ENCODE measurements at places on chromosomes 16 and 17.

DNA sequence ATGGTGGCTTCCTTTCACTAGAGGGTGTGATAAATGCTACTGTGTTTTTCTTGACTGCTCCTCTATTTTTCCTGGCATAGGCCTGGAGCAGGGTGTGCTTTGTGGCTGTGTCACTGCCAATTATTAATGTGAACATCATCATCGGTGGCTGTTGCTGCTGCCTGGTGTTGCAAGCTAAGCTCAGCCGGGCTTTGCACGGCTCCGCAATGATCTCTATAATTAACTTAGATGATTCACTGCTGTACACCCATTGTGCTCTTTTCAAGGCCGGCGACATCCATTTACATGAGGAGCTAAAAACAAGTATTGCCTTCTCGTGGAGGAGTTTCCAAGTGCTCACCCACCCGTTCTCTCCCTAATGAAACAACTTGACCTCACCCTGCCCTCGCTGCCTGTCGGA, 160.1 kb upstream of the IRX3 start:
- DNase-seq: no peak

GRCh38 chr16:52580488-52580887, 33.5 kb upstream of the TOX3 start:
- no peak for DNase-seq

DNA sequence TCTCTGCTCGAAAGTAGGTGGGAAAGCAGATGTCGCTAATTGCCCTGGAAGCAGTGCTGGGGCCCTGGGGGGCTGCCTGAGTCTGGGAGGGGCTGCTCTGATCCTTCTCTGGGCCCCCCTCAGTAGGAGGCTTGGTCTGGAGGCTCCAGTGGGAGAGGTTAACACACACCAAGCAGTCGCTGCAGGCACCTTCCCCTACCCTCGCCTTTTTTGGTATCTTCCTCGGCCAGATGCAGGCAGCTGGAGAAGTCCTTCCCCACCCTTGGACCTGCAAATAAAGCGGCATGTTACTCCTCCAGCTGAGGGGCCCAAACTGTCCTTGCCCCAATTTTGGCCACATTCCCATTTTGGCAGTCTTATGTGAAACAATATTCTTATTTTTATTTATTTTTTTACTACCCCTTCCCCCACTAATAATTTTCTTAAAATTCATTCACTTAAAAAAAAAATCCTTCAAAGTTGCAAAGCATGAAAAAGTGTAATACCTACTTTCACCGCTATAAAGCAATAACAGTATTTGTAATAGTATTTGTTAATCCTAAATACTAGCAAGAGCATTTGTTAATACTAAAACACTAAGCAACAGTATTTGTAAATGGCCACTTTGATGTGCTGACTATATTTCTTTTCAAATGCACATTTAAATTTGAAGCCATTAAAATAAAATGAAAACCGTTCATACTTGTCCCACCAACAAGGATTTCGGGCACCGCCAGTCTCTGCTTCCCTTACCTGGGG, 15.0 kb downstream of the C16orf46 start:
- DNase-seq: no peak

- no peak for DNase-seq
These were observed 14.9 kb downstream of the SEC14L5 start for GRCh38 chr16:4972938-4973587.

GRCh38 chr16:76303637-76304314, 26.6 kb downstream of the CNTNAP4 start:
- peak; percentile 6 for DNase-seq

DNA sequence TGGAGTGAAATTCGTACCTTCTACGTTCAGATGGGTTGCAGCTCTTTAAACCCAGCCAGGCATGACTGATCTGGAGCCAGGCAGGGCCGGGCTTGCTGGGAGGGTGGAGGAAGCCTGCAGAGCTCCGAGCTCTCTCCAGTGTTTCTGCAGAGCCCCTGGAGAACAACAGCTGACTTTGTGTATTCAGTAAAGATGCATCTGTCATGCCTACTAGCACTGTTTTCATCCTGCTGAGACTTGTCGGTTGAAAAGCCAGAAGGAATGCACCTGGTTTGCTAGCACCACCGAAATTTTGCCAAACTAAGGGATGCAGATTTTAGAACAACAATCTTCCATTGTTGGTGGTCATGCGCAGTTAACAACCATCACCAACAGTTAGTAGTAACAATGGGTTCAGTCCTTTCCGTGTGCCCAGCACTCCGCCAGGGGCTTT, 22.4 kb upstream of the SCNN1B start:
- peak; percentile 82 for DNase-seq

- DNase-seq: no peak
These were observed 8.1 kb downstream of the GNA13 start for GRCh38 chr17:65048441-65048840.

DNA sequence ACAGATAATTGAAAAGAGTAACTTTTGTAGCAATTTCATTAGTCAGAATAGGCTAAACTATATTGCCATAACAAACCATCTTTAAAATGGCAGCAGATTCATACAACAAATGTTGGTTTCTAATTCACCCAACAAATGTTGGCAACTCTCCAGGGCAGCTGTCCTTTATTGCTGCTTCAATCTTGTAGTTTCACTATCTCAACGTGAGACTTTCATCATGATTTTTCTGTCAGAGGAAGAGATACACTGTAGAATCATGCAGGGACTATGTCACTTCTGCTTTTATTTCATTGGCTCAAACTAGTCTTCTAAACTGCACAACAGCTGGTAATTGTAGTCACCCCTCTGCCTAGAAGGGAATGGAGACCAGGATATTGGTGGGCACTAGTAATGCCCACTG, 174.2 kb downstream of the TANC2 start:
- no peak for DNase-seq

- DNase-seq: no peak
These were observed 17.2 kb downstream of the TBCD start for GRCh38 chr17:82769041-82769440.

All from NCI-H187 treated with DMSO at 0.1 percent for 48 hours (cell line).